ENCODE measurements at places on chromosomes 3 and 15. TPM values are rescaled to one million over a fixed set of nuclear protein-coding genes. Genes with fewer than 3 reads are reported as not detected.

Gene SOX2
- not detected for total RNA-seq

Gene SPATA12
- total RNA-seq: under 0.01 TPM

Gene MRPL46
- 16.4 TPM for total RNA-seq

Gene FHIT
- not detected for total RNA-seq

Gene PLCL2
- total RNA-seq: 3.8 TPM

Gene ATP2B2
- under 0.01 TPM for total RNA-seq

Gene CYP1A1
- under 0.01 TPM for total RNA-seq

Gene TRIM59
- 65.4 TPM for total RNA-seq

Gene DIPK2A
- 14.0 TPM for total RNA-seq

Gene TRAT1
- total RNA-seq: not detected

Gene TM4SF18
- total RNA-seq: under 0.01 TPM

Gene DCUN1D1
- total RNA-seq: 48.9 TPM

All from IMR-90 (cell line).